Activated naive CD4-positive, alpha-beta T cell (primary cell): ENCODE measurements at places on chromosomes 2 and 18.

GRCh38 chr18:46859855-46860254 lies 57.5 kb downstream of the PIAS2 start:
- no peak for DNase-seq

DNA sequence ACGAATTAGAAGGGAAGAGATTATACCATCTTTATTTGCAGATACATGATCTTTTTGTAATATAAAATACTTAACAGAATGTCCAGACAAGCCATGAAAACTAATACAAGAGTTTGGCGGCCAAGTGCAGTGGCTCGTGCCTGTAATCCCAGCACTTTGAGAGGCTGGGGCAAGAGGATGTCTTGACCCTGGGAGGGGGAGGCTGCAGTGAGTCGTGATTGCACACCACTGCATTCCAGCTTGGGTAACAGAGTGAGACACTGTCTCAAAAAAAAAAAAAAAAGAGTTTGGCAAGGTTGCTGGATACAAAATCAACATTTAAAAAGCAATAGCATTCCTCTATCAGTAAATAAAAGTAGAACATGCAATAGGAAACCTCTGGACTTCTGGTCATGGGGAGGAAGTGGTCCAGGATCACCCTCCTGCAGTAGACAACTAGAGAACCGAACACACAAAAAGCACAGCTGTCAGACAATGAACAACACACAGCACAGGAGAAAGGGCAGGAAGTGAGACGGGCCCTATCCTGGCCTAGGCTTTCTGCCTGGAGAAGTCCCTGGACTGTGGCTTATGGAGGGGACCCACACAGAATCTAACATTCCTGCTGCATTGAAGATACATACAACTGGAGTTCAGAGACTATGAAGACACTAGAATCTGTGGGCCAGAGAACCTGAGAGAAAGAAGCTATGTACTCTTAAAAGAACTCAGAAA lies 118.9 kb upstream of the ARL4C start:
- DNase-seq: no peak

GRCh38 chr2:46079985-46080560 lies 217.1 kb upstream of the EPAS1 start:
- DNase-seq: no peak

- no peak for DNase-seq
Observed at GRCh38 chr2:113169002-113169530, 4.7 kb upstream of the PSD4 start.

- DNase-seq: no peak
Observed at GRCh38 chr2:36137612-36138011, 218.0 kb upstream of the CRIM1 start.

DNA sequence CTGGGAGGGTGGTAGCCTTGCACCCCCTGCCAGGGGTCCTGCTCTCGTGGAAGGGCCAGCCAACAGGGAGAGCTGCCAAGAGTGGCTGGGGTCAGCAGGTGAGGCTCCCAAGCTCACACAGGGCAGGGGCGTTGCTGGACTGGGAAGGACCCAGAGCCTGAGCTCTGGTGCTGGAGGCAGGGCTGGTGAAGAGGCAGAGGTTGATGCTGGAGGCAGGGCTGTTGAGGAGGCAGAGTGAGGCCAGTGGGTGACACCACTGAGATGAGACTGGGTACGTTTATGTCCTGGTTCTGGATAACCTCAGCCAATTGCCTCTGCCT lies 7.0 kb downstream of the ADRA2B start:
- no peak for DNase-seq

- no peak for DNase-seq
Observed at GRCh38 chr2:65731476-65731875, 299.1 kb upstream of the SPRED2 start.

- no peak for DNase-seq
Observed at GRCh38 chr2:77479395-77479794, 42.8 kb downstream of the LRRTM4 start.

DNA sequence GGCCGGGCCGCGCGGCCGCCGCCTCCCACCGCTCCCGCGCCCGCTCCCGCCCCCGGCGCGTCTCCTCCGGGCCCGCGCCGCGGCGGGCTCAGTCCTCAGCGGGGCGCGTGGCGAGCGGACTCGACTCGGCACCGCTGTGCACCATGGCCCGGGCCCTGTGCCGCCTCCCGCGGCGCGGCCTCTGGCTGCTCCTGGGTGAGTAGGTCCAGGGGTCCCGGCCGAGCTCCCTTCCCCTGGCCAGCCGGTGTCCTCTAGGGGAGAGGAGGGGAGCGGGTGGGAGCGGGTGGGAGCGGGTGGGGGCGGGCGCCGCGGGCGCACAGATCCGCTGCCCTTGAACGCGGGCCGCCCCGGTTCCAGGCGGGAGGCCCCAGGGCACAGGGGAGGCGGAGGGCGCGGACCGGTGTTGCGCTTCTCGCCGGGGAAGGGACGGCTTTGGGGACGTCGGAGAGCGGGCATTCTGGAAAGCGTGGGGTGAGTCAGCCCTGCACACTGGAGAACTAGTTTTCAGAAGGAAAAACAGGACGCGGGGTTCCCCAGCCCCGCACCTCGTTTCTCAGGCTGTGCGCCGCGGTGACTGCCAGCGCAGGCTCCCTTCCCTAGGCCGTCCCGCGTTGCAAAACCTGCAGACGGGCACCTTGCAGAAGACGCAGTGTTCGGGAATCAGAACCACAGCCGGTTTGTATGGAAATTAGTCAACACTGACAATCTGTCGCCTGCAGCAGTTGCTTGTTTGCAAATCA lies at the start of gene RAMP1:
TSS of gene RAMP1 (plus strand) at position 91 of the 740 bp plus-strand sequence. CDS start at position 144, 53 bp downstream.
- no peak for DNase-seq

GRCh38 chr18:37608876-37609275 lies 43.3 kb upstream of the CELF4 start:
- DNase-seq: no peak

DNA sequence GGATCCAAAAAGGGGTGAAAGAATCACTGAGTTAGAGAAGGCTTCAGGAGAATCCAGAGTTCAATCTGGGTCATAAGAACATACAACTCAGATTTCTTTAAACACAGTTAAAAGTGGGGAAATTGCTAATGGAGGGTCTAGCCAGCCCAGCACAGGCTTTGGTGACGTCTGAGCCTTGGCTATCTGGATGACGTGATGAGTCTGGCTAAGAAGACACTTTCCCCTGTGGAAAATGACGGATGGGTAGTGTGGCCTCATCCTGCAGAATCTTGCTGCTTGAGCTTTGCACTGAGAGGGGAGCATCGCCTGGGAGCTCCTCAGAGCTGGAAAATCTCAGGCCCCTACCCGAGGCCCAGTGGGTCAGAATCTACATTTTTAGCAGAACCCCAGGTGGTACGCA lies 19.2 kb downstream of the EDAR start:
- no peak for DNase-seq

GRCh38 chr2:195498176-195498575 lies 158.8 kb upstream of the SLC39A10 start:
- DNase-seq: peak; percentile 26

- no peak for DNase-seq
Observed at GRCh38 chr2:224110811-224111210, 71.7 kb upstream of the SERPINE2 start.

DNA sequence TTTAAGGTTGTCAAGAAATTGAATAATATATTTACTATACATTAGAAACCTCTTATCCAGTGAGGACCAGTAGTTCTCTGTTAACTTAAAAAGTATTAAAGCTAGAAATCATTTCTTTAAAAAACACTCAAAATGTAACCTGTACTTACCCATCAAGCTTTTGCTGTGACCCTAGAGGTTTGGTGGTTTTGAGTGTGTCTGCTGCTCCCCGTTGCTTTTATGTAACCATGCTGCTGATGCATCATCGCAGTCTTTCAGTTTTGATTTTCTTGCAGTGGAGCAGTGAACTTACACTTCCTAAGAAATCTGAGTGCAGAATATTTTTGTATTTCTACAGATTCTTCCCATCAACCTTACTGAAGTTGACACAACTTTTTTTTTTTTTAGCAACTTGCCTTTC lies 34.2 kb downstream of the MRPS9 start:
- no peak for DNase-seq

GRCh38 chr18:49778826-49779465 lies 34.4 kb downstream of the ACAA2 start:
- DNase-seq: no peak

- DNase-seq: no peak
Observed at GRCh38 chr2:8337321-8337720, 344.5 kb upstream of the ID2 start.

DNA sequence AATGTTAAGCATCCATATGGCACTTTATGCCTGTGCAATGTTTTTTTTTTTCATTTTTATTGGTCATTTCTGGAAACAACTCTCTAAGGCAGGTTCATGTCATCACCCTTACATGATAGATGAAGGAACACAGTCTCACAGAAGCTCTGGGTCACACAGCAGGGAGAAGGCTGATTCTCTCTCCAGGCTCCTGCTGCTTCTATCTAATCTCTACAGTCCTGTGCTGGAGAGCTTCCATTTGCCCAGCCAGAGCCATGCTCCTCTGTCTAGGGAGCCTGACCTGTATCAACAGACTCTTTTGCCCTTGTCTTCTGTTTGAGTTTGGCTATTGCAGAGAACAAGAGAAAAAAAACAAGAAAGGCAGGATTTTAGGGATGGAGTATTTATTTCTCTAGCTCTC lies 584.8 kb downstream of the MBD2 start:
- no peak for DNase-seq

- no peak for DNase-seq
Observed at GRCh38 chr18:7784171-7784570, 217.1 kb downstream of the PTPRM start.

GRCh38 chr2:236051806-236052205 lies 116.4 kb downstream of the GBX2 start:
- no peak for DNase-seq

- DNase-seq: no peak
Observed at GRCh38 chr2:75666911-75667310, 20.3 kb downstream of the MRPL19 start.

GRCh38 chr2:207594264-207594663 lies 30.9 kb downstream of the METTL21A start:
- DNase-seq: no peak
